ENCODE measurements at places on chromosomes 3 and 15. TPM values are rescaled to one million over a fixed set of nuclear protein-coding genes. Genes with fewer than 3 reads are reported as not detected.

- no peak for DNase-seq
Observed at GRCh38 chr15:74157868-74158827, 15.4 kb upstream of the ISLR start.

Gene CATSPER2
- total RNA-seq, result 2.4 TPM

Gene PATL2
- total RNA-seq, result 0.72 TPM

Gene ZNF197
- 22.2 TPM for total RNA-seq

- no peak for DNase-seq
Observed at GRCh38 chr3:139482206-139482605, 5.9 kb upstream of the RBP2 start.

Gene PIGX
- 28.0 TPM for total RNA-seq

GRCh38 chr15:34650177-34650576, 66.7 kb upstream of the GOLGA8B start:
- DNase-seq, result peak; percentile 1

DNA sequence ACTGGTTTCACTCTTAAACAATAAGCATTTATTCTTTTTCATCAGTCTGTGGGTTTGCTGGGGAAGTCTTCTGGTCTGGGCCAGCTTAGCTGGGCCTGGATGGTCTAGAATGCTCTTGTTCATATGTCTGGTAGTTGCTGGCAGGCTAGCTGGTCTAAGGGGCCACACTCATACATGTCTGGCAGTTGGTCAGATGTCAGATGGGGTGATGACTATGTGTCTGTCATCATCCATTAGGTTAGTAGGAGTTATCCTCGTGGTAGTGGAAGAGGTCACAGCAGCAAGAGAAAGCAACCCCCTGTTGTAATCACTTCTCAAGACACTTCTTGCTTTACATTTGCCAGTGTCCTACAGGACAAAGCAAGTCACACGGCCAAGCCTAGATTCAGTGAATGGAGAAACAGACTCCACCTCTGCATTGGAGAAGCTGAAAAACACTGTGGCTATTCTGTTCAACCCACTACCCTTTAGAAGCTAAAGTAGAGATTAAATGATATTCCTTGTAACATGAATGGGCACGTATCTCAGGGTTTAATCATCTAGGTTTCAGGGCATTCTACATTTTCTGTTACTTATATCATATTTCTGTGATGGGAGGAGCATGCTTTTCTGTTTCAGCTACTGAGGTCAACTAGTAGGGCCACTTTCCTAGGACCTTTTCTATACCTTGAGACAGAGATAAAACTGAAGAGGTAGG, 5.5 kb upstream of the ARID3B start:
- DNase-seq, result no peak

GRCh38 chr3:42289026-42289425, 23.0 kb upstream of the CCK start:
- no peak for DNase-seq

- DNase-seq, result no peak
Observed at GRCh38 chr15:69855258-69856000, 242.3 kb downstream of the TLE3 start.

DNA sequence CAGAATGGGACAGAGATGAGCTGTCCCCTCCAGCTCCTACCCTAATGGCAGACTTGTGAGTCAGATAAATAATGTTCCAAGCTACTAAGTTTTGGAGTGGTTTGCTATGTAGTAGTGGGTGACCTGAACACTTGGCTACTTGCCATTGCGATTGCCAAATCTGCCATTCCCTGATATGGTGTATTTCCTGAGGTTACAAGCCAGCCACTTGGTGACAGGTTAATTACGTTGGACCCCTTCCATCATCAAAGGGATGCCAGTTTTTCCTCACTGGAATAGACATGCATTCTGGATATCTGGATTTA, 33.6 kb downstream of the MORF4L1 start:
- DNase-seq, result peak; percentile 87

DNA sequence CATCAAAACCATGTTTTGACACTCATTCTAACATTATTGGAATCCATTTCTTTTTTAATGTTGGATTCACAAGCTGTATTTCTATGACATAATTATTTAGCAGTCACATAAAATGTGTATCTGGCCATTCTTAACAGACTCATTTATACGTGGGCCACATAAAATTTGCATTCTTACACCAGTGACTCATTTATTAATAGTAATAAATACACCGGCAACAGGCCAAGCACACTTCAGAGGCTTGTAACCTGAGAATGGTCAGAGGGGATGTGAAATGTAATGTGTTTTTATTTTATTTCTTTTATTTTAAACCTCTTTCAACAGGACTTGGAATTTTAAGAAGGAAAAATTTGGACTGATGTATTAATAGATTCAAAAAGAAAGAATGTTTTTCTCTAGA, 384.9 kb upstream of the RARB start:
- no peak for DNase-seq

Gene ZPLD1
- total RNA-seq, result 0.33 TPM

Gene PCLAF
- 6.6 TPM for total RNA-seq

Gene GOLGA6B
- total RNA-seq, result not detected

GRCh38 chr3:160084998-160085397, 96.4 kb downstream of the IL12A start:
- DNase-seq, result no peak

GRCh38 chr3:51391566-51392354, 675 bp downstream of the RBM15B start:
- no peak for DNase-seq

Gene ACP3
- 0.63 TPM for total RNA-seq

DNA sequence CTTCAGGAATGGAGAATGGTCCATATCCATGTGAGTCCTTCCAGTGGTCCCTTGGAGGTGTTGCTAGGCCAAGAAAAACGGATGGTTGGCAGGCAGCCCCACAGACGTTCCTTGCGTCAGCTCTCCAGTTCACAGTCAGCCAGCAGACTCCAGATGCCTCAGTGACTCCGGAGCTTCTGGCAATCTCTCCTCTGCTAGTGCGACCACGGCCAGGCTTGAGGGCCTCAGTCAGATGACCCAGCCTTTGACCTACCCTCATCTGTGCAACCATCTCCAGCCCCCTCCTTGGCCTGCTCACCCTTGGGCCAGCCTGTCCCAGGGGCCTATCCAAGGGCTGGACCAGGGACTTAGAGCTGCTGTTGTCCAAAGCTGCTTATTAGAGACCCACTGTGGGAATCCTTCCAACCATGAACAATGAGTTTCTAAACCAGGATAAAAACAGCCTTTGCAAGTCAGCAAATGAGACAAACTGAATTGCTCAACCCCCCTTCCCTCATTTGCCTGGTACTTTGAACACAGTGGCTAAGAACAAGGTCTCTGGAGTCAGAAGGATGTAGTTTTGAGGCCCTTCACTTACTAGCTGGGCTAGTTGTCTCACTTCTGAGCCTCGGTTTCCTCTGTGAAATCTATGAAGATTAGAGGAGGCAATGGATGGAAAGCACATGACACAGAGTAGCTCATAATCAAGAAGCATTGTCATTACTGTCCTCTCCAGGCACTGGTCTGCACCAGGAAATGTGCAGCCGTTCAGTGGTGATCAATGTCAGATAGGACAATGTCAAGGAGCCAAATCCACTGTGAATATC, 44.8 kb downstream of the ANP32A start:
- peak; percentile 92 for DNase-seq

GRCh38 chr15:66747886-66748707, 46.1 kb downstream of the SMAD6 start:
- peak; percentile 85 for DNase-seq

- no peak for DNase-seq
Observed at GRCh38 chr3:88997260-88997659, 110.2 kb upstream of the EPHA3 start.

- DNase-seq, result no peak
Observed at GRCh38 chr3:34687671-34688070, 889.2 kb downstream of the PDCD6IP start.

Gene HGD
- 0.57 TPM for total RNA-seq

Gene SUSD5
- 2.9 TPM for total RNA-seq

DNA sequence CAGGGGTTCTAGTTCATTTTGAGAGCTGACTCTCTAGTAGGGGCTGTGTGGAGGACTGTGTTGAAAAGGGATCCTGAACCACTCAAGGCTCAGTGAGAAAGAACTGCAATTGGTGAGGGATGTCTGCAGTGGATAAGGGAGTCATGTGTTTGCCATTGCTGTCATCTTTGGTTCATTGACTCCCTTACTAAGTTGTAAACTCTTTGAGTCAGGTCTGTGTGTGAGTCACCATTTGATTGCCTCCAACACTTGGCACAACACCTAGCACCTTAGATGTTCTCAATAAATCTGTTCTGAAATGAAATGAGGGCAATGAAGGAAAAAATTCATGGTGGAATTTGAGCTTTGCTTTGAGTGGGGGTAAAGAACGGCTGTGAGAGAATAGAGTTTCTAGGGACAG, 51.7 kb downstream of the PLS1 start:
- DNase-seq, result peak; percentile 16

GRCh38 chr15:39629371-39629770, 48.5 kb downstream of the THBS1 start:
- DNase-seq, result no peak

Gene KIF15
- total RNA-seq, result 17.1 TPM

GRCh38 chr15:60634815-60635214, 155.9 kb upstream of the ICE2 start:
- no peak for DNase-seq

DNA sequence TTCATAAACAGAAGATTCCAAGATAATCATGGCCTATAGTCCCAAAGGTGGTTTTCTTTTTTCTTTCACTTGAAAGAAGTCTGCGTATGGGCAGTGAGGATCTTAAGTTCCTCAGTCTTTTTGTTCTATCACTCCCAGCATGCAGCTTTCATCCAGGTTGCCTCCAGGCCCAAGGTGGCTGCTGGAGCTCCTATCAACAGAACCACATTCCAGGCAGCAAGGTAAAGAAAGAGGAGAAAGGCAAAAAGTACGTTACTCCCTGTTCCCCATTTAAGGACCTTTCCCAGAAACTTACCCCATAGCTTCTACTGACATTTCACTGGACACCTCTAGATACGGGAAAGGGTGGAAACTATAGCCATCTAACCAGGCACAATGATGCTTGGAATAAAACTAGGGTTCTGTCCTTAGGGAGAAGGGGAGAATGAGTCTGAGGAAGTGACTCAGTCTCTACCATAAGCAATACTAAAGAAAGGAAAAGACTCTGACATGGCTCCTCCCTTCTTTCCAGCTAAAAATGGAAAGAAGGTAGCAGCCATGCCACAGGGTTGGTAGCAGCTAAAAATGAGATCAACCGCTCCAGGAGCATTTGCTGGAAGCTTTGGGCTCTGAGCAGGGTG, 313.9 kb upstream of the NR2E3 start:
- peak; percentile 72 for DNase-seq

Gene NAALADL2
- 11.4 TPM for total RNA-seq

DNA sequence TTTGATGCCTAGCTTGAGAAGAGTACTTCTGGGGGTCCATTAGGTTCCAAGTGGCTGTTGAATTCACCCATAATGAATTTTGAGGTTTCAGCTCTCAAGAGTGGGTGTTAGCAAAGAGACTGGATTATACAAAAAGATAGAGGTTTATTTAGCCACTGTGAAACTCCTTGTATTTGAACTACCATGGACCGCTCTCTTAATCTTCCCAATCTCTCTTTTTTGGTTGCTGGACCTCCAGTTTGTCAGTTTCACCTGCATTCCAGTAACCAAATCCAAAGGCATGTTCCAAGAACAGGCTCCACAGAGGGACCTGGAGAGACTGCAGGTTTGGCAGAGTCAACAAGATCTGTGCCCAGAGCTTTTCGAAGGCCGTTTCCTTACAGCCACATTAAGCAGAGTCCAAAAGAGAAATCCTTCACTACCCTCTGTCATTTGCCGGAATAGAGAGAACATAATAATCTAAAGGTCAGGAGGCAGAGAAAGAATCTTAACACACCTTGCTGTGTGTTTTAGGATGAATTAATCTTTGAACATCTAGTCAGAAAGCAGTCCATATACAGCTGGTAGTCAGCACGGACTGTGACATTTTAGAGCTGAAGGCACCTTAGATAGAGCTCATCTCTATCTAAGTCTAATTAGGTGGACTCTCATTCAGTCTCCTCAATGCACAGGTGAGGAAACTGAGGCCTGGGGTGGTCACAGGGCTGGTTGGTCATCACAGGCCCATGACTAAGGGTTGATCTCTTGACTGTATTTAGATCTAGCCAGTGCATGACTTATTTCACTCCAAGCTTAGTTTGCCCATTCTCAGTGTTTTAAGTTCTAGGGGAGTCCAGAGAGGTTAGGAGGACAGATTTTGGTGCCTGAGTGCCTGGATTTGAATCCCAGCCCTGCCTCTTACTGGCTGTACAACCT, 1.3 kb downstream of the ABHD2 start:
- DNase-seq, result no peak

Gene CGNL1
- 11.0 TPM for total RNA-seq

DNA sequence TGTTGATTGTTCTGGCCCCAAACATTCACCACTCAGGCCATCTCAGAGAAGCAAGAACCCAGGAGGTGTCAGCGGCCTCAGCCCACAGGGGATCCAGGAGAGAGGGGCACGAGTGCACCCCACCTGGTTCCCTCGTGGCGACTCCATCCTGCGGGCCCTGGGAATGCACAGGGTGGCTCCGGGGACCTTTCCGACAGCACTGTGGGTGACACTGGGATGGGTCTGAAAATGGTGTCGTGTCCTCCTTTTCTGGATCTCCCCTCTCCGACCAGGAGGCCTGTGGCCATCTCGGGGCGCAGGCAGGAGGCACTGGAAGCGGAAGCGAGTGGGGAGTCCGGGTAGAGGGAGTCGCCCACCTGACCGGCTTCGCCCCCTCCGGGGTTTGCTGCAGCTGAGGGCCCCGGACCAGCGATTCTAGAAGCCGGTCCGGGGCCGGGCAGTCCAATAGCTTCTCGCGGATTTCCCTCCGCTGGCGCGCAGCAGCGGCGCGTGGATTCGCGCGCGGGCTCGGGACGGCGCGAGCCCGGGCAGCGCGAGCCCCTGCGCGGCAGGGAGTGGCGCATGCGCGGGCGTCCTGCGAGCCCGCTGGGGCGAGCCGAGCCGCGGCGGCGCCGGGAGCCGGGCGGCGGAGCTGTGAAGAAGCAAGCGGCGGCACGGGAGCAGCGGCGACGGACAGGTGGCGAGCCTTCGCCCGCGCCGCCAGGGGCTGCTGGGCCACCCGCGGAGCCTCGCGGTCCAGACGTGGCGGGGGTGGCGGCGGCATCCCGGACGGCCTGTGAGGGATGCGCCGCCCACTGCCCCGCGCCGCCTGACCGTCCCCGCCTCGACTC, at the start of gene DOCK3:
DOCK3 (plus strand) TSS at position 579 of the 830 bp plus-strand sequence. CDS start 337 bp downstream, outside the sequence.
- peak; percentile 30 for DNase-seq

DNA sequence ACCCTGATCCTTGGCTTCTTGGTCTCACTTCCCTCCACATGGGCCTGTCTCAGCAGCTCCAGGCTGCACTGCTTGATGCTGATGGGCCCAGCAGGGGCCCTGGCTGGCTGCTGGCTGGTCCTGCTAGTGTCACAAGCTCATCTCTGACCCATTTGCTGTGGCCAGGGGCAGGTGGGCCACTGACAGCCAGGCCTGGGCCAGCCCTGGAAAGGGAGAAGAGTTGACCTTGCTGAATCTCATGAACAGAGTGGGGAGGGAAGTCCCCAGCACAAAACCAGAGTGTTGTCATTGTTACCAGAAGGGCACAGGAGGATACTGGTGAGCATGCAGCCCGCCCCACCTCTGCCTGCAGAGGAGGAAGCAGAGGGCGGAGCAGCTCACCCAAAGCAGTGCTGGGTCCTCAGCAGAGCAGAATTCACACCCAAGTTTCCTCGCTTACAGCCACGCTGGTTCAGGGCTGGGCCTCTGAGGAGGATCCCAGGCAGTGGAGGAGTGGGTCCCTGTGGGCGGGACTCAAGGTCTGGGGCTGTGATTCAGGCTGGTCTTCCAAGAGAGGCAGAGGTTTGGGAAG, 7.6 kb upstream of the KLF15 start:
- DNase-seq, result no peak
